Natural killer cell (primary cell): ENCODE measurements at places on chromosomes 3 and 15. TPM values are rescaled to one million over a fixed set of nuclear protein-coding genes. Genes with fewer than 3 reads are reported as not detected.

IL17RC gene
- 1.5 TPM for total RNA-seq

TMCO5A gene
- not detected for total RNA-seq

CHDH gene
- total RNA-seq: 0.09 TPM

IL17RB gene
- total RNA-seq: not detected

SYNM gene
- 0.48 TPM for total RNA-seq

RTP4 gene
- 4.4 TPM for total RNA-seq

SCAANT1 gene
- 3.6 TPM for total RNA-seq

EXD1 gene
- not detected for total RNA-seq

CLSTN2 gene
- not detected for total RNA-seq

NTRK3 gene
- total RNA-seq: not detected

TLR9 gene
- total RNA-seq: 0.20 TPM

GRCh38 chr3:168024537-168024941 lies 71.2 kb downstream of the GOLIM4 start:
- DNase-seq: no peak

- no peak for DNase-seq
Observed at GRCh38 chr3:178482981-178483380, 53.3 kb upstream of the KCNMB2 start.

- DNase-seq: no peak
Observed at GRCh38 chr3:4720316-4721075, 227.3 kb downstream of the ITPR1 start.

DNA sequence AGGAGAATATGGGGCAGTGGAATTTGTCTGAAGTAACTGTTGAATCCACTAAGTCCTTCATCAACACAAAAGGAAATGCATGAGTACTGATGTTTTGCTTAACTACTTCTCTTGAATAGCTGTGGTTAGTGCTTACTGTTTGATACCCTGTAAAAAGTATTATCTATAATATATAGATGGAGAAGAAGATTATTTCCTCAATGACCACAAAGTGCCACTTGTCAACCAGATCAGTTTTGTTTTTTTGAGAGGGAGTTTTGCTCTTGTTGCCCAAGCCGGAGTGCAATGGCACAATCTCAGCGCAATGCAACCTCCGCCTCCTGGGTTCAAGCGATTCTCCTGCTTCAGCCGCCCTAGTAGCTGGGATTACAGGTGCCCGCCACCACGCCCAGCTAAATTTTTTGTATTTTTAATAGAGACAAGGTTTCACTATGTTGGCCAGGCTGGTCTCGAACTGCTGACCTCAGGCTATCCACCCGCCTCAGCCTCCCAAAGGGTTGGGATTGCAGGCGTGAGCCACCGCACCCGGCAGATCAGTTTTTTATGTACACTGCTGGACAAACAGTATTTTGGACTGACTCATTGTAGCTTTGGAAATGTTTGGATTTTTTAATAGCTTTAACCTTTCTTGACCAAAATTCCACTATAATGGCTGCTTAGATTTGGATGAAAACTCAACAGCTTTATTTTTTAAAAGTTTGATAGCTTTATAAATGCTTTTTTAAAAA lies 1.5 kb upstream of the RPLP1 start:
- no peak for DNase-seq

DNA sequence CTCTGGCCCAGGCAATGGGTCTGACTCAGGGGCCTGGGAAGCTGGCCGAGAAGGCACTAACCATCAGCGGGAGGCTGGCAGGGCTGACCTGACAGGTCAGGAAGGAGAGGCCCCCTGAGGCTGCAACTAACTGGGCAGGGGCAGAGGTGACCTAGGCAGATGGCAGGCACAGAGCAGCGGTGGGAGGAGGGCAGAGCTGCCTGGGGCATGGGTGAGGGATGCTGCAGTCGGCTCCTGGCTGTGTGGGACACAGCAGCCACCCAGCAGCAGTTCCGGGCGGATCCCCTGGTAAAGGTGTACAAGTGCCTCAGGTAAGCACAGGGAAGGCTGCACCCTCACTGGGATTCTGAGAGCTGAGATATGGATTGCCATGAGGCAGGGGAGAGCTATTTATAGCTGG lies 236.1 kb downstream of the OCA2 start:
- DNase-seq: no peak

DNA sequence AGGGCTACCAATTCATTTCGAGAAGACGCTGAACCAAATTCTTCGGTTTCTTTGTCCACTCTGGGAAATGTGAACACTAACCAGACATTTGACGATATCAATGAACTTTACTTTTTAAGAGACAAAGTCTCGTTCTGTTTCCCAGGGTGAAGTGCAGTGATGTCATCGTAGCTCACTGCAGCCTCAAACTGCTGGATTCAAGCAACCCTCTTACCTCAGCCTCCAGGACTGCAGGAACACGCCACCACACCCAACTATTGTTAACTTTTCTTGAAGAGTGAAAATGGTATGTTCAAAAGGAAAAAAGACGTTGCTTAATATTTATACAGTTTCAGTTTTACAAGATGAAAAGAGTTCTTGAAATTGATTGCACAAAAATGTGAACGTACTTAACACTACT lies 30.6 kb downstream of the MB21D2 start:
- DNase-seq: no peak

- peak; percentile 51 for DNase-seq
Observed at GRCh38 chr15:59528961-59529402, 82.6 kb upstream of the GCNT3 start.

GRCh38 chr15:77107068-77107467 lies 36.2 kb upstream of the TSPAN3 start:
- no peak for DNase-seq

- no peak for DNase-seq
Observed at GRCh38 chr15:46996359-46996758, 720.9 kb upstream of the SEMA6D start.

- no peak for DNase-seq
Observed at GRCh38 chr15:69118089-69118488, 42.3 kb upstream of the GLCE start.

GRCh38 chr3:105495021-105495420 lies 128.3 kb downstream of the ALCAM start:
- DNase-seq: no peak

DNA sequence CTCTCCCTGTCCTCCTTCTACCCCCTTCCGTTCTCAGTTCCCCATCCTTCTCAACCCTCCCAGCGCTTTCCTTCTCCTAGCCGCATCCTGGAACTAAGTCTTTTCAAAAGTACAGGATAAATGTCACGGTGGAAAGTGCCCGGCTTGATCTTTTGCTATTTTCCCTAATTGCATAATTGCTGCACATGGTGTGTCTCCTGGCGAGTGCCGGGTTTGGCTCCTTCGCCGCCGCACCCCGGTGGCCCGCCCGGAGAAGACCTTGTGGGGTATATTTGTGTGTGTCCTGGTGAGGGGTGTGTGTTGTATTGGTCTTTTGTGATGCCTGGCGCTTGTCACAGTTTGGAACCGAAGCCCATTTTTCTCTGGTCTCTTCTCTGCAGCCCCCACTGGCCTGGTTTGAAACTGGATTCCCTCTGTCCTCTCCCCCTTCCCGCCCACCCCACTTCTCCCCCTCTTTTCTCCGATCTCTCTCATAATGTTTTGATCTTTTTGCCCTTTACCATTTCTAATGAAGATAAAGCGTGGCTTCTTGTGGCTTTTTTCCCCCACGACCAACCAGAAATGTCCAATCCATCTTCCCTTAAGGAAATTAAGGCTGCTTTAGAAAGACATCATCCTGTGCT lies 692 bp downstream of the UBE2E2 start:
- no peak for DNase-seq

GRCh38 chr3:149523512-149524299 lies 49.2 kb downstream of the TM4SF4 start:
- no peak for DNase-seq

- peak; percentile 29 for DNase-seq
Observed at GRCh38 chr3:71443332-71443731, 140.2 kb downstream of the FOXP1 start.

- no peak for DNase-seq
Observed at GRCh38 chr3:175020101-175020500, 161.0 kb downstream of the NAALADL2 start.

DNA sequence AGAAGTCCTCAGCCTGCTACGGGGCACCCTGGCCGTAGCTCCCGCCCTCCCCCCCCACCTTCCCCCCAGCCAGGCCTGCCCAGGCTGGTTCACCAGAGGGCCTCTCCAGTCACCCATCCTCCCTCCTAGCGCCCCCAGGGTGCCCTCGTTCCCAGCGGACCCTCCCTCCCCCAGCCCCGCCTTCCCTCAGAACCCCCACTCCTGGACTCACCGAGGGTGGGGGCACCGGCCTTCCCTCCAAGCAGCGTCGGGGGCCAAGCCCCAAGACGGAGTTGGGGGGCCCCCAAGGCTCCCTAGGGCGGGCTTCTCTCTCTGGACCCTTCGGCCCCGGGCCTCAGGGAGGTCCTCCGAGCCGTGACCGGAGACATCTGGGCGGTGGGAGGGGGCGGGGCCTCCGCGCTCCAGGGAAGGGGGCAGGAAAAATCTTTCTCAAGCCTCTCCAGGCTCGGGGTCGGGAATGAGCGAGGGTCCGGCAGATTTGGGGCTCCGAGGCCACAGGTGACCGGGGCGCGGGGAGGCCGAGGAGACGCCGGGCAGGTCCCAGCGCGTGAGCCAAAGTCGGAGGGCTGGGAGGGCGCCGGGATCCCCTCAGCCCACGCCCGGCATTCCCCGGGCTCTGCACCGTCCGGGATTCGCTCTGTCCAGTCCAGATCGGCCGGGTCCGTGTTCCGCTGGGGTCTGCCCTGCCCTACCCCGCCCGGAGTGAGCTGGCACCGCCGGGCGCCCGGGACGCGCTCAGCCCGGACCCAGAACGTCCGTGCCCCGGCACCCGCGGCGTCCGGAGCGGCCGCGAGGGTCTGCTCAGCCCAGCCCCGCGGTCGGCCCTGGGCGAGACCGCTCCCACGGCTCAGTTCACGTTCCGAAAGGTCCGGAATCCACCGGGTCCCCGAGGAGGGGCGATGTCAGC lies 999 bp downstream of the INSYN1 start:
- DNase-seq: no peak

GRCh38 chr3:170799009-170799408 lies 71.0 kb downstream of the RPL22L1 start:
- DNase-seq: no peak

- DNase-seq: no peak
Observed at GRCh38 chr3:182668974-182669373, 124.3 kb upstream of the ATP11B start.

DNA sequence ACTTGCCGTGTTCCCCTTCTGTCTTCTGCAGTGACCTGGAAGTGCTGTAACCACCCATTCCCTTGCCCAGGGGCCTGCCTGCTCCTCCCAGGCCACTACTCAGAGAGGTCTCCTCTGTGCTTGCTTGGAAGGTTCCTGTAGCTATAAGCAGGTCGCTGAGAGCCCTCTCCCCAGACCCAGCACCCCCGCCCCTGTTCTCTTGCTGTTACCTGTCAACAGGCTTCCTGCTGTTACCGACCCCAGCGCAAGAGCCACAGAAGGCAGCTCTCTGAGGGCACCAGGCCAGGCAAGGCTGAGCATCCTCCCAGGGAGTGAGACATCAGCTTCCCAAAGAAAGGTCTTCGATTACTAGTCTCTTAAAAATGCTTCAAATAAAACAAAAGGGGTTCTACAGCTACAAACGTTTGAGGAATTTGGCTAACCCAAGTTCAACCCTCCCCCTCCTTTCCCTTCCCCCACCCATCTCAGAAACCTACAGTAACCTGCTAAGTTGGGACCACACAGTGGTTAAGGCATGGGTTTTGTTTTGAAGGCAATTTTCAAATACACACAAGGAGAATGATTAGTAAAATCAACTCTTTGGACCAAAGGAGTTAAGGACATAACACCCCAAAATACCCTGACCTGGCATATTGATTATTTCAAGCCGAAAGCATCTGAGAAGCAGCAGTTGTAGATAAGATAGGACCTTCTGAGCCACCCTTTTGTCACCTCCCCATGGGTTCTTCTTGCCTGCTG lies 74.9 kb upstream of the MFGE8 start:
- DNase-seq: no peak

DNA sequence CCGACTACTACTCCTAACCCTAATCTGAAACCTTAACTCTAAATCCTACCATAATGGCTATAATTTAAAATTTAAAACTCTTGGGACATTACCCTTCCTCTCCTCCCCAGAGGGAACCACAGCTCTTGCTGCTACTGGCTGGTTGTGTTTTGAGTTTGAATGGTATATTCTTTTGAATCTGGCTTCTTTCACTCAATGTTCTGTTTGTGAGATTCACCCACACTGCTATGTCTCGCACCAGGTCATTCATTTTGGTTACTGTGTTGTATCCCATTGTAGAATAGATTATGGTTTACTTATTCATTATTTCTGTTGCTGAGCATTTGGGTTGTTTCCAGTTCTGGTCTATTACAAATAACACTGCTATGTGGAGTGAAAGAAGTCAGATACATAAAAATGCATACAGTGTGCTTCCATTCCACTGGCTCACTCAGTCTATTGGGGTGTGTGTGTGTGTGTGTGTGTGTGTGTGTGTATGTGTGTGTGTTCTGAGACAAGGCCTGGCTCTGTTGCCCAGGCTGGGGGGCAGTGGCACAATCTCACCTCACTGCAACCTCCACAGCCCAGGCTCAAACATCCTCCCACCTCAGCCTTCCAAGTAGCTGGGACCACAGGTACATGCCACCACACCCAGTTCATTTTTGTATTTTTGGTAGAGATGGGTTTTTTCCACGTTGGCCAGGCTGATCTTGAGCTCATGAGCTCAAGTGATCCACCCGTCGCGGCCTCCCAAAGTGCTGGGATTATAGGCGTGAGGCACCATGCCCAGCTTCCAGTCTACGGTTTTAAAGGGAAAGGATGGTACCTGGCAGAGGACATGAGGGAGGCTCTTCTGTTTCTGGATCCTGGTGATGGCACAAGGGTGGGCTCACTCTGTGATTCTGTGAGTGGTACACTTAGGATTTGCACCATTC lies 19.2 kb upstream of the SYNM start:
- no peak for DNase-seq

DNA sequence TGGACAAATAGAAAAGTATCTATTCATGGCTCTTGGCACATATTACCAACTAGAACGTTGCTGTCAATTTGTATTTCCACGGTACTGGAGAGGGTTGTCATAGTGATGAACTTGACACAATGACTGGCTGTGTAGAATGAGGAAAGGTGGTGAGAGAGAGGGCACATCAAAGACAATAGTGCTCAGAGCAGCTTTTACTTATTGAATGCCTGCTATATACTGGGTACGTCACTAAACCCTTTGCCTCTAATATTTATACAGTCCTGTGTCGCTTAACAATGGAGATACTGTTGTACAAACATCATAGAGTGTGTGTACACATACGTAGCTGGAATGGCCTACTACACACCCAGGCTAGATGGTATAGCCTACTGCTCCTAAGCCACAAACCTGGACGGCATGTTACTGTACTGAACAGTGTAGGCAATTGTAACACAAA lies 8.3 kb downstream of the TMPRSS7 start:
- no peak for DNase-seq

DNA sequence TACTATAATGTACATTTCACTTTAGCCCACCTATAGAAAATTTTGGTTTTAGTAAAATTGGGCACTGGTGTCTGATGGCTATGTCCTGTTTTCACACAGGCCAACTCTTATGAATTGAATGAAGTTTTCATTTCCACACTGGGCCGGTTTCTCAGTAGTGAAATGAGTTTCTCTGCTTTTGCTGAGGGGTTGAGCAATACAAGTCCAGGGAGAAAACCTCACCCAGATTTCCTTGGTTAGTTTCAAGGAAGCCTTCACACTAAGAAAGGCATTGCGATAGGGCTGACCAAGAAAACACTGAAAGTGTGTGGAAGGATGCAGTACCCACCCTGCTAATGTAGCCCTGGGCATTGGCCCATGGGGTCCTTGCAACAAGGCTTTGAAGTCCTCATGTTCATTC lies 331.5 kb upstream of the CFAP20DC start:
- DNase-seq: no peak

GRCh38 chr3:1677576-1678156 lies 421.0 kb upstream of the CNTN4 start:
- DNase-seq: no peak

- DNase-seq: no peak
Observed at GRCh38 chr3:101942356-101942755, 93.0 kb downstream of the NFKBIZ start.
